Mononuclear cell (primary cell): ENCODE measurements at places on chromosomes 5 and 9. TPM values are rescaled to one million over a fixed set of nuclear protein-coding genes. Genes with fewer than 3 reads are reported as not detected.

Gene PKN3
- 0.73 TPM for total RNA-seq

Gene IFNA21
- not detected for total RNA-seq

Gene IL3
- not detected for total RNA-seq

Gene SPATA9
- total RNA-seq: not detected

Gene PCDHA1
- not detected for total RNA-seq

Gene ENTPD2
- total RNA-seq: not detected

Gene SOHLH1
- total RNA-seq: not detected

Gene SPATA31E1
- total RNA-seq: not detected

Gene SPATA31D3
- not detected for total RNA-seq

Gene PTTG1
- 17.0 TPM for total RNA-seq

Gene NMUR2
- not detected for total RNA-seq

Gene HSD17B3
- total RNA-seq: not detected

Gene NAIP
- 18.8 TPM for total RNA-seq

Gene SLC6A7
- 0.10 TPM for total RNA-seq

Gene ASPN
- not detected for total RNA-seq

Gene IFNK
- not detected for total RNA-seq

Gene MLANA
- 0.10 TPM for total RNA-seq

Gene KIF27
- total RNA-seq: 6.4 TPM

Gene IL5
- not detected for total RNA-seq

Gene PDLIM7
- total RNA-seq: 19.9 TPM

Gene KCNV2
- not detected for total RNA-seq

Gene ZBED3
- total RNA-seq: 1.9 TPM

Gene C1QTNF3
- 3.6 TPM for total RNA-seq

Gene ATP10B
- total RNA-seq: under 0.01 TPM

Gene ACTBL2
- total RNA-seq: not detected

Gene NUDT2
- total RNA-seq: 8.9 TPM

Gene EQTN
- total RNA-seq: not detected

Gene TSSK1B
- total RNA-seq: 0.10 TPM

Gene PCDHA10
- not detected for total RNA-seq

Gene CCDC107
- 6.9 TPM for total RNA-seq

Gene B4GALT1
- total RNA-seq: 62.5 TPM

Gene TRPM6
- total RNA-seq: 0.31 TPM

Gene SHISAL2B
- not detected for total RNA-seq

Gene UBE2QL1
- total RNA-seq: not detected

Gene MCC
- total RNA-seq: 1.0 TPM

Gene LRRC70
- total RNA-seq: 8.6 TPM

Gene MYMK
- total RNA-seq: not detected

Gene LCN1
- not detected for total RNA-seq

Gene PAIP2
- total RNA-seq: 129 TPM

Gene PRUNE2
- 0.31 TPM for total RNA-seq

Gene EXD3
- total RNA-seq: 6.1 TPM

Gene SYNPO
- 0.42 TPM for total RNA-seq

Gene ARHGEF28
- 0.63 TPM for total RNA-seq

Gene DCAF12
- total RNA-seq: 6.6 TPM

Gene FGD3
- 55.7 TPM for total RNA-seq

Gene CHSY3
- total RNA-seq: 0.10 TPM

Gene RPS23
- 5,529 TPM for total RNA-seq

Gene PFN3
- not detected for total RNA-seq

Gene C5
- total RNA-seq: 1.8 TPM

Gene GOLGA1
- total RNA-seq: 8.5 TPM

Gene SLC27A4
- 2.1 TPM for total RNA-seq

Gene CXCL14
- not detected for total RNA-seq

Gene ADCY2
- under 0.01 TPM for total RNA-seq

Gene TEK
- under 0.01 TPM for total RNA-seq

Gene ZNF169
- total RNA-seq: 6.4 TPM

Gene UBLCP1
- total RNA-seq: 25.4 TPM
